ENCODE measurements at places on chromosomes 16 and 17.

DNA sequence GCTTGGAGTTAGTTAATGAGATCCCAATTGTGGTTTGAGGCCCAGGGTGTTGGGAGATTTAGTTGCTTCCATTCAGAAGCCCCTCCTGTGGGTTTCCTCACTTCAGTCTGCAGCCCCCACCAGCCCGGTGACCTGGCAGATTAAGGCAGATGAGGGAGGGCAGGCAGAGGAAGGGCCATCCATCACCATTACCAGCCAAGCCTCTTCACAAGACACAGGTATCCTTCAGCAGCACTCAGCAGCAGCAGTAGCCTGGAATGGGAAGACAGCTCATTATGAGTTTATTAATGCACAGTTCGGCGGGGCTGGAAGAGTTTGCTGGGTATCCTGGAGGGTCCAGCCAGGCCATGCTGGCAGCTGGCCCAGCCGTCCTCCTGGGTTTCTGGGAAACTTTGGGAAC is 90.0 kb upstream of the GPRC5B start:
- no peak for DNase-seq

DNA sequence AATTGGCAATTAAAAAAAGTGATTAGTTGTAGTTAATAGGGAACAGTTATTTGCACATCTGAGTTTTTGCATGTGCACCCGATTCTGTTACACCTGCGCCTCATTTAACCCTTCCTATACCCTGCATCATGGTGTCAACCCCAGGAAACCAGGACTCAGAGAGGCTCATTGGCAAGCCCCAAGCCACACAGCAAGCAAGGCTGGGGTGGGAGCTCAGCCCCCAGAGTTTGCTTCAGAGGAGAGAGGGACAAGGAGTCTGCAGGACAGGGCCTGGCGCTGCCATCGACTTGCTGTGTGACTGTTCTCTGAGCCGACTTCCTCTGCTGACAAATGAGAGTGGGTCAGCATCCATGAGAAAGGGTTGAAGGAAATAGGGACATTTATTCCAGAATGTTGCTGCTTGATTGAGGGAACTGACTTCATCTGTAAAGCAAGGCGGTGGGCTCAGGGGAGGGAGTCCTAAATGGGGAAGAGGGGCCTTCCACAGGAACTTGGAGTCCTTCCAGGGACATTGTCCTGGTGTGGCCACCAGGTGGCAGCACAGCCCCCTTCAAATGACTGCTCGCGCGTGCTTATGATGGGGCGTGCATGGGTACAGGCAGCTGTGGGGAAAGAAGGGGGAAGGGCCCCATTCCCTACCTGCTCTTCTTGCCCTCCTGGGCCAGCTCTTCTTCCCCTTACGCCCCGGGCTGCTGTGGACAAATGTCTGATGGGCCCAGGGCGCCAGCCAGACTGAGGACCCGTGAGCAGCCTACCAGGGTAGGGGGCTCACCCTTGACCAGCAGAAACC is 51.6 kb downstream of the NT5M start:
- DNase-seq: peak; percentile 80

GRCh38 chr17:41967141-41967920 is 736 bp downstream of the CNP start:
- DNase-seq: no peak

GRCh38 chr17:57062865-57063264 is 22.2 kb upstream of the AKAP1 start:
- DNase-seq: no peak

- peak; percentile 35 for DNase-seq
These were observed at the start of gene IGF2BP1 for GRCh38 chr17:48997103-48997826. TSS of gene IGF2BP1 (plus strand) at chr17:48997385. CDS start at chr17:48997746, 361 bp downstream.

DNA sequence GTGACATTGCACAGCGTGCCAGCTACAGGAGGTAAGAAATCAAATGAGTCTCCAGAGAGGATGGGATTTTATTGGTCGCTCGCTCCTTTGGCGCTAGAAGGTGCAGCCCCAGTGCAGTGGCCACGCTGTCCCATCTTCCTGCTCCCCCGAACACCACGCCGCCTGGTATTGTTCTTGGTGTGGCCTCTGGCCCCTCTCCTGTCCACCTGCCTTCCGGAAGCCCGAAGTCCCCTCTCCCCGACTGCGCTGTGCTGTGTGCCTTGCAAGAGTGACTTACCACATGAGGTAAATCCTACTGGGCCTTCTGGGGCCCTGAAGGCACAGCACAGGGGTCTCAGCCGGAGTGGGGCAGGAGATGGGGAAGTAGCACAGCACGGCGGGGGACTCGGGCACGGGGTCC is 58.2 kb downstream of the MARCHF10 start:
- DNase-seq: no peak

- DNase-seq: no peak
These were observed 15.8 kb upstream of the RBBP6 start for GRCh38 chr16:24523569-24523968.

- no peak for DNase-seq
These were observed 668.1 kb downstream of the MAF start for GRCh38 chr16:78932355-78932943.

- no peak for DNase-seq
These were observed 180.2 kb upstream of the CHMP6 start for GRCh38 chr17:80811181-80812105.

- no peak for DNase-seq
These were observed 248.3 kb upstream of the C16orf82 start for GRCh38 chr16:26818393-26818792.

DNA sequence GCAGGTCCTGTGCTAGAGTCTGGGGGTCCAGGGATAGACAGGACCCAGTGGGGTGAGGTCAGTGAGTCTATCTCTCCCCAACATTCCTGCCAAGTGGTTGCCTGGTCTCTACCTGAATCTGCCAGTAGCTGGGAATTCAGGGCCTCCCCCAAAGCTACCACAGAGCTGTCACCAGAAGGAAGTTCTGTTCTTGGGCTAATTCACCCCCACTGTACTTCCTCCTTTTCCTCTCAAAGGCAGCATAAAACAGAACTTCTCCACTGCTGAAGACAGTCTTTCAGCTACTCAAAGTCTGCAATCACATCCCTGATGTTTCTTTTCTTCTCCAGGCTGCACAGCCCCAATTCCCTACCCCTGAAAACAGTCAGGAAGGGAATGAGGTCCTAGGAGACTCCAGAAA is 8.7 kb downstream of the CAMTA2 start:
- peak; percentile 86 for DNase-seq

GRCh38 chr16:53372992-53373871 is 61.0 kb upstream of the RBL2 start:
- DNase-seq: no peak

GRCh38 chr17:77364381-77364911 is 223.7 kb downstream of the SEC14L1 start:
- no peak for DNase-seq
